Activated CD8-positive, alpha-beta T cell treated with anti-CD3 and anti-CD28 coated beads, Interleukin-2, amount 10 ng/mL, durations not matched to agents 7 days and 5 days (primary cell): ENCODE measurements at places on chromosomes 4 and X.

DNA sequence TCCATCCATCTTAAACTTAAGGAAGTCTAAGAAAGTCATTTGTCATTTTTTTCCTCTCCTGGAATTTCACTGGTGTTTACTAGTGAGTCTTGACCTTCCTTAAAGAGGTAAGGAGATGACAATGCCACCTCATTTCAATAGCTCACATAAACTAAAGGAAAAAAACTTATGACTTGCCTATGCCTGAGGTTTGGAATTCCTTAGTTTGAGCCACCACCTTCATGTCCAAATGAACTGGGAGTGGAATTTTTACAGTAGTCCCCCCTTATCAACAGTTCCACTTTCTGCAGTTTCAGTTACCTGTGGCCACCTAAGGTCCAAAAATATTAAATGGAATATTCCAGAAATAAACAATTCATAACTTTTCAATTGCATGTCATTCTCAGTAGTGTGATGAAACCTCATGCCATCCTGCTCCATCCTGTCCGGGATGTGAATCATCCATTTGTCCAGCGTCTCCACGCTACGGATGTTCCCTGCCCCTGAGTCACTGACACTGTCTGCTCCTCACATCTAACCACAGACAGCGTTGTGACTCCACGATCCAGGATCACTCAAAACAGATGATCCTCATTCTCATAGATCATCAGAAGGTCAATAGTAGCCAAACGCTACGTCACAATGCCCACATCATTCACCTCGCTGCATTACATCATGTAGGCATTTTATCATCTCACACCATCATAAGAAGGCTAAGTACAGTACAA, 177.4 kb downstream of the SH3KBP1 start:
- DNase-seq = no peak

DNA sequence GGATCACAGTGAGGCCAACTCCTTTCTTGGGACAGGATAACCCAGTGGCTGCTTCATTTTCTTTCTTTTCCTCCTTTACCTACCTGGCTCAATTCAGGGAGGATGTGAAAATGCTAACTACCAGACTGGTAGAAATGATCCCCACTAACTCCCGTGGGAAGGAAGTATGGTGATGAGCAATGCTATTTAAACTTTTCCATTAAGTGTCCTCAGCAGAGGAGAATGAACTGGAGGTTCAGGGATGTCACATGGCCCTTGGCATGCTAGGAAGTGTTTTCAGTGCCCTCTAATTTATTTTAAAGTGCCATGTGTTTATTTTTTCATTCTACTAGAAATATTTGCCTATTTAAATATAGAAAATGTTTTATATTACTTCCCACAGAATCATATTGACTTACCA, 363.9 kb downstream of the PPP3CA start:
- no peak for DNase-seq

GRCh38 chr4:150574678-150575077, 7.3 kb upstream of the MAB21L2 start:
- no peak for DNase-seq

- no peak for DNase-seq
These were observed 1.7 kb upstream of the PRRG1 start for GRCh38 chrX:37347420-37347819.

- DNase-seq = no peak
These were observed 177.9 kb downstream of the TSPAN5 start for GRCh38 chr4:98480535-98480934.

DNA sequence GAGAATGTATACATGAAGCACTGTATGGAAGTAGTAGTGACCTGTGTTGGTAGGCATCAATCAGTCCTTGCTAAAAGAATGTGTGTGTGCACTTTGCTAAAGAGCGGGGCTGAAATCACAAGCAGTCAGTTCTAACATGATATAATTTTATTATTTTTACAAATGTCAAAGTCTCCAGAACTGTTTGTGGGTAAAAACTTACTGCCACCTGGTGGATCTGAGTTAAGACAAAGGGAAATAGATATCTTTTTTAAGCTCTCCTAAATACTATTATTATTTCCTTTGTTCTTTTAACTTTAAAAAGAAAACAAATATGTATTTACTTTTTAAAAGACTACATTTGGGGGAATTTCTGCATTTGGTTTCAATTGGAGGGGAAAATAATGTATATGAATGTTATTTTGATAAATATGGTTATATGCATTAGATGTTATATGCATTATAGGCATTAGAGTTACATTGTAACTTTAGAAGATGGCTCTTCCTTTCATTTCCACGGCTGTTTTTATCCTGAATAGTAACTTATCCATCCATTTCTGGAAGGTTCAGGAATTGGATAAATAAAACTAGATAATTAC, 7.8 kb upstream of the CLOCK start:
- DNase-seq = no peak

DNA sequence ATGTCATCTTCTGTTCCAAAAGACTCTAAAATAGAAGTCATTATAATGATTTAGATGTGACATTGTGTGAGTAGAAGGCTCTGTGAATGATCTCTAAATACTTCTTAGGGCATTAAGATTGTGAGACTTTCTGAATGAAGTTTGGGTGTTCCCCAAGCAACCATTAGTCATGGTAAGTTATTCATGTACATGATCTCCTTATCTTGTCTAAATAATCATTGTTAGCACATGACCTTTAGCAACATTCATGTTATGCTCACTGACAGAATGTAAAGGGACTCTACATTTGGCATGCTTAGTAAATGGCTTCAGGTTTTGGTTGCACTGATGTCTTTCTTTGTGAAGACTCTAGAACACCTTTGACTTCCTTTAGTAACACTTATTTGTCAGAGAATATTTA, 140.8 kb upstream of the AGA start:
- no peak for DNase-seq

DNA sequence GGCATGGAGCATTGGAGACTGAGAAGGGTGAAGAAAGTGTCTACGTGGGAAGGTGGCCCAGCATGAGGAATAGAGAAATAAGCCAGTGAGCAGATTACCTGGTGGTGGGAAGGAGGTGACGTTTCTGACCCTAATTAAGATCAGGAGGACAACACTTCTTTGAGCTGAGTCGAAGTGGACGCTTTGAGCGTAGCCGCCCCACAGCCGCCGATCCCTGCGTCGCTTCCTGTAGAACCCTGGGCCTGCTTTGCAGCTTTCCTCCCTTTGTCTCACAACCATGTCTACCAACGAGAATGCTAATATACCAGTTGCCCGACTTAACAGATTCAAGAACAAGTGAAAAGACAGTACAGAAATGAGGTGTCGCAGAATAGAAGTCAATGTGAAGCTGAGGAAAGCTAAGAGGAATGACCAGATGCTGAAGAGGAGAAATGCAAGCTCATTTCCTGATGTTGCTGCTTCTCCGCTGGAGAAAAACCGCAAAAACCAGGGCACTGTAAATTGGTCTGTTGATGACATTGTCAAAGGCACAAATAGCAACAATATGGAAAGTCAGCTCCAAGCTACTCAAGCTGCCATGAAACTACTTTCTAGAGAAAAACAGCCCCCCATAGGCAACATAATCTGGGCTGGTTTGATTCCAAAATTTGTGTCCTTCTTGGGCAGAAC, 6.4 kb upstream of the ANTXR2 start:
- no peak for DNase-seq

GRCh38 chrX:15474028-15474427, 19.1 kb downstream of the PIR start:
- no peak for DNase-seq

DNA sequence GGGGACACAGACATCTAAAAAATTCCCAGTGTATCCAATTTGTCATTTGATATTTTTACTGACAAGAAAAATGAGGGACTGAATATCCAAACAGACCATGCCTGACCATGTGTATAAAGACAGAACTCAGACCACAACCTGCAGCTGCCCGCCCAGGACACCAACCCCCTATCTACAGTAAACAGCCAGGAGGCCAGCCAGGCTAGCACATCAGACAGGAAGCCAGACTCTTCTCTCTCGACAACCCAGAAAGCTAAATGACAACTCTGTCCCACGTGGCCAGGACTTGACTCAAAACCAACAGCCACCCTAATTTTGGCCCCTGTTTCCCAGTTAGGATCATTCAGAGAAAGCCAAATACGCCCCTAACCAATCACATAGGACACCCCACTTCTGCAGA, 15.1 kb downstream of the AFAP1 start:
- DNase-seq = no peak
